ENCODE measurements at places on chromosomes 12 and 14.

- no peak for DNase-seq
Measured at GRCh38 chr14:90781876-90782275, 34.4 kb downstream of the TTC7B start.

GRCh38 chr12:212715-213526 lies 1.0 kb downstream of the SLC6A12 start:
- DNase-seq = no peak

GRCh38 chr12:91948504-91948903 lies 197.1 kb downstream of the BTG1 start:
- DNase-seq = no peak

DNA sequence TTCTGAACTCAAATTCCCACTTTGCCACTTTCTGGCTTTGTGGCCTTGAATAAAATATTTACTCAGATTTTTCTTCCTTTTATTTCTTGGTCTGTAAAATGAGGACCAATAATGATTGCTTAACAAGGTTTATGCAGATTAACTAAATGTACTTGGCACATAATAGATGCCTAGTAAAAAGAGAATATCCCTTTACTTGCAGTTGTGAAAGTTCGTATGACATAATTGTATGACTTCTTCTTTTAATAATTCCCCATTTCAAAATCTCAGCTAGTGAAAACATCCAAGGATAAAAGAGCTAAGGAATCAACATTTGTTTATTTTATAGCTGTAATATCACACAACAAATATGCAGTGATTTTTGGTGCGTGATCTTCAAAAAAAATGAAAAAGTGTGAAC lies 215.6 kb upstream of the ATP2B1 start:
- DNase-seq = no peak

GRCh38 chr12:7694556-7695236 lies 879 bp downstream of the GDF3 start:
- DNase-seq = no peak

Data from SK-N-MC (cell line).